ENCODE measurements at places on chromosomes 7 and 10.

- DNase-seq = no peak
Measured at GRCh38 chr7:134669388-134669787, 22.7 kb downstream of the BPGM start.

DNA sequence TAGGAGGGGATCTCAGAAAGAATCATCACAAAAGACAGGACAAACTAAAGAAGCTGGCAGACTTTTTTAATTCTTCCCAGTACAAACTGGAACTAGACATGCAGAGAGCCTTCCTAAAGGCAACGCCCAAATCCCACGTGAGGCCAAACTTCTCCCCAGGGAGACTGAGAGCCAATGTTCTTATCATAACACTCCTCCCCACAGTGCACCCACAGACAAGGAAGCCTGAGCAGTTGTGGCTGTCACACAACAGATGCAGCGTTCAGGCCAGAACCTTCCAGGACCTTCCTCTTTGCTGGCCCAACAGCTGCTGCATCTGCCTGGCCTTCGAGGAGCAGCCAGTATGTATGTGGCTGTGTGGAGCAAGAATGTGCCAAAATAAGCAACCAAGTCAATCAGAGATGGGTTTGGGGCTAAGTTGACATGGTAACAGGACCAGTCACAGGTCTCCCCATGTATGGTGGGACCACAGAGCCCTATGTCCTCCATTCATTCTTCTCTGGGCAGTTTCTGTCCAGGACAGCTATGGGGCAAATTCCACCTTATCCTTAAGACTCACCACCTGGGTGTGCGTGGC, 34.9 kb downstream of the SRPK2 start:
- no peak for DNase-seq

GRCh38 chr10:71276873-71277272, 42.2 kb upstream of the SLC29A3 start:
- no peak for DNase-seq

DNA sequence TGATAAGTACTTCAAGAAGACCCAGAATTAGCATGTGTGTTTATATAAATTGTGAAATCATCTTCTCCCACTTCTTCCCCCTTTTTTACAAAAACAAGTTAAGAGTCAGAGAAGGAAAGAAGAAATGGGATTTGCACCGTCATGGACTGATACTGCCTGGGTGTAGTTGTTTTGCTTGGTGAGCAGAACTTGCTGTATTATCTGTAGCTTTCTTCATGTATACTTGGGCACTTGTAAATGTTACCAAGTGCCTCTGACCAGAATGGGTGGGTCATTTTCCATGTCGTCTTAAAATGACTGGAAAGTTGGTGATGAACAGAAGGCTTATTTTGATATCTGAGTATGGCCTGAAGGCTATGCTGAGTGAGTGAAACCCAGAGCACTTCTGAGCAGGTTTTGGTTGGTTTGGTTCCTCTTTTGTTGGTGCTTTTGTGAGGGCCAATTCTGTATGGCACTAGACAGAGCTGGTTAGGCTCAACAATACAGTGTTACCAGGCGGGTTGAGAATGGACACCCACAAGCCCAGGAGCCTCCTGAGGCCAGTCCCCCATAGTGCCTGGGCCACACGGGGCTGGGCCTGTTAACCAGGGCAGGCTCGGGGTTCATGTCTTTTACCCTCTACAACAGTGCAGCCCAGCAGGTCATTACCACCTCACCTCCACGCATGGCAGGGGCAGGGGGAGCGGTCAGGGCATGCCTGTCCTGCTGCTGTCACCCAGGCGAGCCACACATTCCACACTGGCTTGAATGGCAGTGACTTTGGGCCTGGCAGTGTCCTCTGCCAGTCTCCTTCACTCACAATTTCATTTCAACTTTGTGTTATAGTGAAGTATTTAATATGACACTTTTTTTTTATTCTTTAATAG, 115.1 kb downstream of the CCNY start:
- DNase-seq = no peak

DNA sequence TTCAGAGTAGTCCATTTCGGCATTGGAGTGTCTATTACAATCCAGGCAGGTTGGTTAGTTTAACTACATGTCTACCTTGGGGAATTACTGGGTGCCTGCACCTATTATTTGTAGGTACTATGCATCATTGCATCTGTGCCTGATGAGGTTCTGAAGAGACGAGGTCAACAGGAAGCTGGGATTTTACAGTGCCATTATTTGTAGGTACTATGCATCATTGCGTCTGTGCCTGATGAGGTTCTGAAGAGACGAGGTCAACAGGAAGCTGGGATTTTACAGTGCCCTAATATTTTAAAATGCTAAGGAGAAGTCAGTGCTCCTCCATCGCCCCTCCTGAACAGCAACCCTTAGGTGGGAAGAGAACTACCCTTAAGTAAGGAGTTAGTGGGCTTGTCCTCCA, 41.7 kb downstream of the NPY start:
- no peak for DNase-seq

GRCh38 chr7:32957326-32958045, at the start of gene FKBP9:
TSS of gene FKBP9 (plus strand) at chr7:32957440. CDS start at chr7:32957574, 134 bp downstream.
- DNase-seq = peak; percentile 50

DNA sequence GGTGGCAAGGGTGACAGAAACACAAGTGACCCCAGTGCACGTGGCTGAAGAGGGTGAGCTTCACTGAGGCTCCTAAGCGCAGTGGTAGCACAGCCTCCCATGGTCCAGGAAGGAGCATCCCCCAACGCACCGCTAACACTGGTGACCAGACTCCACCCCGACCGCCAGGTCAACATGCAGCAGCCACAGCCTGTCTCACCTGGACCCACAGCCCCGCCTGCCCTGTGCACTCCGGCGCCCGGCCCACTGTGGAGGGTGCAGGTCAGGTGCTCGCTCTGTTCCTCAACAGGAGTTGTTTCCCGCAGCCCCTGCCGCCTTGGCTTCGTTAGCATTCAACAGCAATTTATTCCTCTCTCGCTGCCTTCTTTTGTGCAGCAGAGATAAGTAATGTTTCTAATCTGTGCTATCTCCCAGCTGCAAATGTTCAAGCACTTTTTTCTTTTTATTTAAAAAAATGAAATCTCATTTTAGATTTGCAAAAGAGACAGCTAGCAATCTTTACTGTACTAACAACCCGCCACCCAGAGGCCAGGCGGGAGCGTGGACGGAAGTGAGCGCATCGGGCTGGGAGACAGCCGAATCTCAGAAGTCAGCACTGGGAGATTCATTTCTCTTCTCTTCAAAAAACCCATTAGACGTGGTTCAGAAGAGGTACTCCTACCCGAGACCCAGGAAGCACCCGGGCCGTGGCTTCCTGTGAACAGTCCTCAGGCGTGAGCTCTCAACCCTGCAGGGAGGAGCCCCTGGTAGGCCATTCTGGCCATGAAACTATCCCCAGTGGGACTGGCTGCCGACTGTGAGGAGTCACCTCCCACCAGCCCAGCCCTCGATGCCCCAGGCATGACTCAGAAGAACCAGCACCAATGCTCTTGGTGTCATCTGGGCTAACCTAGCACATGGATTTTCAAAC, 133.4 kb downstream of the MAD1L1 start:
- DNase-seq = peak; percentile 59

GRCh38 chr7:35003679-35004303, 33.5 kb downstream of the DPY19L1 start:
- DNase-seq = no peak

DNA sequence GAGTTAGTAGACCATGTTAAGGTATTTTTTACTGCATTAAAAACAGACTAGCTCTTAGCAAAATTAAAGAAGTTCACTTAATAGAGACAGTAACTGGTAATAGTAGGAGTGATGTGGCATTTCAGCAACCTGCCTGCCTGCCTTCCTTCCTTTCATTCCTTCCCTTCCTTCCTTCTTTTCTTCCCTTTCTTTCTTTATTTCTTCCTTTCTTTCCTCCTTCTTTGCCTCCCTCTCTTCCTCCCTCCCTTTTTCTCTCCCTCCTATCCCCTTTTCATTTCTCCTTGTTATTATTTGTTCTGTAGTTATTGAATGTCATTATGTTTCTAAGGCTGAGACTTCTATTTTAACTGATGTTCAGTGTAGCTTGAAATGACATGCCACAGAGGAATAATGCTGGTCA, 146.5 kb upstream of the WNT16 start:
- no peak for DNase-seq

DNA sequence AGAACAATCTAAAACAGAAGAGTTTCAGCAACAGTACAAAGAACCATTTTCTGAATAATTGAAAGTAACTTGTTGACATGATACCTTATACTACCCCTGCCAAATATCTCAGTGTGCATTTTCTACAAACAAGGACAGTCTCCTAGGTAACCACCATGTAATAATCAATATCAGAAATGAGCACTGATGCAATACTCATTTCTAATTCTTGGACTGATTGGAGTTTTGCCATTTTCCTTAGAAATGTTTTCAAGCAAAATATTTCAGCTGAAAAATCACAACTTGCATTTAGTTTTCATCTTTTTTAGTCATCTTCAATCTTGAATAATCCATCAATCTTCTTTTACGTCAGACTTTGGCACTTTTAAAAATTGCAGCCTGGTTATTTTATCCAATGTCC, 420.2 kb downstream of the CDC14C start:
- no peak for DNase-seq

GRCh38 chr7:29815181-29816105, 9.1 kb downstream of the WIPF3 start:
- no peak for DNase-seq

DNA sequence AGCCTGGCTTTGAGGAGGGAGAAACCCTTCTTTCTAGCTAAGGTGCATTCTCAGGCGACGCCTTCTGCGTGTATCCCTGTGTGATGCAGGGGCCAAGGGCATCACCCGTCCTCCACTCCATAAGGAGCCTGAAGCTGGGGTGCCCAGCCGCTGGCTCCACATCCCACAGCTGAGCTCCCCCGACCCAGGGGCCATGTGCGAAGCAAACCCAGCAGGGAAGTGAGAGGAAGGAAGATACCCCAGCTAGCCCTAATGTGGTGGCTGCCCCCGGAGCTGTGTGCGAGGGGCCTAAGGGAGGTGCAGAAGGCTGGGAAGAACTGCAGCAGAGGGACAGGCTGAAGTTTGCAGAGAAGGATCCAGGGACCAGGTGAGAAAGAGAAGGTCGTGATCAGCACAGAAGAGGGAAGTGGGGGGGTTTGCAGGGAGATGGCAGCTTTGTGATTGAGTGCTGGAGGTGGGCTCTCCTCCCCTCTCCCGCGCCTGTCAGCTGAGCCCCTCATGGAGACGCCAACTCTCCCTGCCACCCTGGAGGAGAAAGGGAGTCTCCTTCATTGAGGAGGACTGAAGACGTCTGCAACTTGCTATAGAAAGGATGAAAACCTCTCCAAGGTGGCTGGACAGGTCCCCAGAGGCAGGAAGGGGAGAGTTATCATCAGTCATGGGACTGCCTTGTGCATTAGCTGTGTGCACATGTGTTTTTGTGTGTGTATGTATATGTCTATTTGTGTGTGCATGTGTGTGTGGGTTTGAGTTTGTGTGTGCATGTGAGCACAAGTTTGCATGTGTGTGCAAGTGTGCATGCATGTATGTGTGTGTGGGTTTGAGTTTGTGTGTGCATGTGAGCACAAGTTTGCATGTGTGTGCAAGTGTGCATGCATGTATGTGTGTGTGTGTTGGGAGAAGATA, 3.5 kb upstream of the CALML5 start:
- DNase-seq = peak; percentile 16

- DNase-seq = no peak
Measured at GRCh38 chr10:31912898-31913850, 15.5 kb downstream of the ARHGAP12 start.

GRCh38 chr7:128842674-128843641, 12.8 kb downstream of the FLNC start:
- no peak for DNase-seq

GRCh38 chr10:113617086-113617485, 46.8 kb downstream of the NRAP start:
- no peak for DNase-seq

DNA sequence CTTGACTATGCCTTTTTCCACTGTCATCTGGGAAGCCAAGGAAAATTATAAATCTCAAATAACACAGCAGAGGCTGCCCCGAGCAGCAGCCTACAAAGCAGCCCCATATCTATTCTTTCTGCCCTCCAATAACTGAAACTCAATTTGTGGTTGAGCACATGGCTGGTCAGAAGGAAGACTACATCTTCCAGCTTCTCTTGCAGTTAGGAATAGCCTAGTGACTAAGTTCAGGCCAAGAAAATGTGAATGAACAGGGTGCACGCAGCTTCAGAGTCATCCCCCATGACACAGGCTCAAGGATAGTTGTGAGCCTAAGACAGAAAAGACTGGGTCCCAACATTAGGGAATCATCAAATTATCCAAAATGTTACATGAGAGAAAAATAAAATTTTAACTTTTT, 42.3 kb downstream of the CHCHD3 start:
- no peak for DNase-seq

- no peak for DNase-seq
Measured at GRCh38 chr7:94440451-94441039, 45.9 kb downstream of the COL1A2 start.

DNA sequence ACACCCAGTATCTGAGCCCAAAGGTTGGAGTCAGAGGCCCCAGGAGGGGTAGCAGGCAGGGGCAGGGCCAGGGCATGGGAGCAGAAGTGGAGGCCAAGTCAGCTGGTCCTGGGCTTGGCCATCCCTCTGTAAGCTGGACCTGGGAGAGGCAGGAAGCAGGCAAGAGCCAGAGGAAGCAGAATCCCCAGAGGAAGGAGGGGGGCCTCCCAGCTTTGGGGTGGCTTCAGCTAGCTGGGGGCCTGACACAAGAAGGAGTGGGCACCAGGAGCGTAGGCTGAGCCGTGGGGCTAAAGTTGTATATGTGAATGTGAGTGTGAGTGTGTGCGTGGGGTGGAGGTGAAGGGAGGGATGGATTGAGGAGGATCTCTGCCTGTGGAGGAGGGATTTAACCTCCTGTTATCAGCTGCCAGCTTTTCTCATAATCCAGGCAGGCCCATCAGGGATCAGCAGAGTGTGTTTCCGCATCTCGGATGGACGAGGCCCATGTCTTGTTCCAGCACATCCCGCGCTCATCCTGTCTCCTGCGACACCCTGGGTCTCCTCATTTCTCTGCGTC, 54.0 kb downstream of the NEURL1 start:
- DNase-seq = no peak

DNA sequence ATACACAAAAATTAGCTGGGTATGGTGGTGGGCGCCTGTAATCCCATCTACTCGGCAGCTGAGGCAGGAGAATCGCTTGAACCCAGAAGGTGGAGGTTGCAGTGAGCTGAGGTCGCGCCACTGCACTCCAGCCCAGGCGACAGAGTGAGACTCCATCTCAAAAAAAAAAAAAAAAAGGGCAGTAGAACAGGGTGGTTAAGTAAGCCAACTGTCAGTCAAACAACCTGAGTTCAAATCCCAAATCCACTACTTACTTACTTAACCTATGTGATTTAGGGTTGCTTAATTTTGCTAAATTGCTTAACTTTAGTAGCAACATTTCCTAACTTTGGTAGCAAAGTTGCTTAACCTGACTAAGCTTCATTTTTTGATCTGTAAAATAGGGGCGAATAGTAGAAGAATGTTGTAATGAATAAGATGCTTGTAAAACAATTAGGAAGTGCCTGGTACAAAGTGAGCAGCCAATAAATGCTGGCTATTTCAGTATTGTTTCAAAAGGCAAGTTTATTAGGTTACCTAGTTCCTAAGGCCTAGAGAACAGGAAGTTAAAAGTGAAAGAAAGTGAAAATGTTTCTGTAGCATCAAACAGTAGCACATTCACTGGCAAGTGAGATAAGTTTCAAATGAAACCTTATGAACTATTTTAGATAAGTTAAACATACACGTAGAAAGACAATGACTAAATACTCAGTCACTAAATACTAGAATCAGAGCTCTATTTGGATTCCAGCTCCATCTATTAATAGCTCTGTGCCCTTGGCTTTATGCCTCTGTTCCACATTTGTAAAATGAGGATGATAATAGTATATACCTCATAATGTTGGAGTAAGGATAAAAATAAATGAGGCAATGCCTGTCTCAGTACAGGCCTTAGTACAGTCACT, 64.3 kb downstream of the HOXA1 start:
- DNase-seq = no peak

Measured in activated T-cell treated with anti-CD3 and anti-CD28 coated beads, Interleukin-2, amount 50 U/mL, for 24 hours (primary cell).